ENCODE measurements at places on chromosomes 13 and 19.

- DNase-seq = no peak
These were observed 90.3 kb downstream of the RNF17 start for GRCh38 chr13:24854311-24854710.

GRCh38 chr13:43390619-43391018, 367.2 kb downstream of the DNAJC15 start:
- no peak for DNase-seq

DNA sequence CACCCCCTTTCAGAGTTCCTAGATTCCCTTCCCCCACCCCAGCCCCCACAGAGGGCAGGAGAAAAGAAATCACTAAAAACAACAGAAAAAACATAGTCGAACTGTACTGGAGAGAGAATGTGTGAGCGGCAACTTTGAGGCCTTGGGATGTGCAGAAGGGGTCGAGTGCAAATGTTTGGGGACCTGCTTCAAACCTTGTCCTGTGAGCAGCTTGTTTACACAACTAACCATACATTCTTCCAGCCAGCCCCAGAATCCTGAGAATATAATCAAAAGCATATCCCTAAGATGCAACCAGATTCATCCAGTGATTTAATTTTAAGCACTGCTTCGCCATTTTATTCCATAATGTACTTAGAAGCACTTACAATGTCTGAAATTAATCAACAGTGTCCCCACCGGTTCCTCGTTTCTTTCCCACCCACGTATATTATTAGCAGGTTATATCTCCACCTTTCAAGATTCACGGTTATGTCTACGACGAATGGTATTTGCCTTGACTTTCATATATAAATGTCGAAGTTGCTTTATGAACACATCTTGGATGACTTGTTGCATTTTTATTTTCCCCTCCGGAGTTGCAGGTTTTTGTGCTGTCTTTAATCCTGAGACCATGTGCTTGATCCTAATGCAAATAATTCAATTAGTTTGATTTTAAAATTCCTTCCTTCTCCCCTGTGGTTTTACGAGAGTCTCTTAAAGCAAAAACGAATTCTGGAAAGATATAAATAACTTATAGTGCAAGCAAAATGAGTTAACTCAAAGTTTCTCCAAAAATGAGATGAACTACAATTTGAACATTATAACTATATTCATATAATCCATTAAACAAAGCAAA, 107.6 kb downstream of the ZIC5 start:
- no peak for DNase-seq

GRCh38 chr13:50074843-50075242, 59.6 kb downstream of the KCNRG start:
- DNase-seq = no peak

GRCh38 chr13:48449656-48450055, 36.7 kb upstream of the LPAR6 start:
- DNase-seq = peak; percentile 21

DNA sequence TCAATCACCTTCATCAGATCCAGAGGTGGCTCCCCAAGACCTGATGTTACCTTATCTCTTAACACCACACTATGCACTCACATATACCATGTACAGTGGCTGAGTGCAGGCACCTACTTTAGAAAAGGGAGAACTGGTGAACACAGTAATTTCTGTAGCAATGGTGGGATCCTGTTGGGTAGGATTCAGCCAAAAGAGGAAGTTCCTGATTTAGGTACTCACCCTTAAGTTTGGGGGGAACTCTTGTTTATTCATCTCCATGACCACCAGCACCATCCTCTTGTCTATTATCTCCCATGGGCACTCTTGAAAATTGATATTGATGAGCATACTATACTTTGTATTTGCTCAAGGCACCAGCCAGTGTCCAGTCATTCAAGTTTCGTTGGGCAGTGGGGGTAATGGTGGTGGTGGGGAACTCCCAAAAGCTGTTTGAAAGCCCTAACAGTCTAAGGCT, 324.4 kb downstream of the LMO7 start:
- DNase-seq = no peak

GRCh38 chr19:33300009-33300893, 2.1 kb downstream of the CEBPA start:
- no peak for DNase-seq

DNA sequence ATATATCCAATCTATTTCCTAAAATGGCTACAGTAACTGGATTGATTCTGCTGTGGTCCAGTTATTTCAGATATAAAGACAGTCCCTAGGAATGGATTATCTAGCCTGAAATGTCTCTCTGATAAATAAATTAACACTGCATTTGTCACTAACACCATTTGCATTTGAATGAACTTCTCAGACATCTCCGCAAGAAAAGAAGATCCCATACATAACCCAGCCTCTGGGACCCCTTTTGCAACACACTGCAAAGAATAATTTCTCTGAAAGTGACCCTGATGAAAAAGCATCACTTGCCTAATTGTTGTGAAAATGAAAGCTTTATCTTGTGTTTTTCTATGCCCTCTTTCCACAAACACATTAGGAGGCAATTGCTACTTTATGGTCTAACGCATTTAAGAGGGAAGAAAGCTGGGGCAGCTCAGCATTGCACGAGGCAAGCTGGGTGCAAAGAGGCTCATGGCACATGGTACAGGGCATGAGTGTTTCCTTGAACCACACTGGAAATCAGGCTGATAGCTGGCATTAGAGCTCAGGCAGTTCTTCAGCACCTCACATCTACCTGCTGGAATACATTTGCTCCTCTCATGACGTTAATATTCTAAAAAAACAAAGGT, 379.9 kb downstream of the IRS2 start:
- no peak for DNase-seq

GRCh38 chr13:40506592-40507446, 159.6 kb downstream of the FOXO1 start:
- no peak for DNase-seq

GRCh38 chr13:32837307-32837972, 178.8 kb upstream of the KL start:
- no peak for DNase-seq

- no peak for DNase-seq
These were observed 14.0 kb downstream of the UNC13A start for GRCh38 chr19:17673937-17674799.

- peak; percentile 93 for DNase-seq
These were observed 283.8 kb downstream of the DCT start for GRCh38 chr13:94195715-94196114.

DNA sequence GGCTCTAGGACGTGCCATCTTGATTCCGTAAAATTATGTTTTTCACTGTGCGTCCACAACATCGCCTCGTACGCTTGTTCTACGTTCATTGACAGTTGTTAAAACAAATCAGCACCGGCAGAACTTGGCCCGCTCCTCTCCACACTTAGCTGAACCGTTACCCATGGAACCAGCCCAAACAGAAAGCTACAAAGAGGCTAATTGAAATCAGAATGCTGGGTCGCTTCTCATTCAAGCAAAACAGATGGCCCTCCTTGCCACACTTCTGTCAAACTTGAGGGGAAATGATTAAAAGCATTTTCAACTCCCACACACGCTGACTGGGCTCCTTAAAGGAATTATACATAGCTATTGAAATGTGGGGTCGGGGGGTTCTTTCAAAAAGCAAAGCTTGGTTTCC, 71.6 kb downstream of the TM9SF2 start:
- no peak for DNase-seq

- no peak for DNase-seq
These were observed 84.3 kb downstream of the RNASEH2B start for GRCh38 chr13:50993934-50994333.
